ENCODE measurements at places on chromosomes 11 and 22.

- DNase-seq: peak; percentile 42
Measured at GRCh38 chr11:34316347-34317035, 41.3 kb downstream of the ABTB2 start.

GRCh38 chr11:119172513-119172912, 4.0 kb downstream of the NLRX1 start:
- DNase-seq: no peak

DNA sequence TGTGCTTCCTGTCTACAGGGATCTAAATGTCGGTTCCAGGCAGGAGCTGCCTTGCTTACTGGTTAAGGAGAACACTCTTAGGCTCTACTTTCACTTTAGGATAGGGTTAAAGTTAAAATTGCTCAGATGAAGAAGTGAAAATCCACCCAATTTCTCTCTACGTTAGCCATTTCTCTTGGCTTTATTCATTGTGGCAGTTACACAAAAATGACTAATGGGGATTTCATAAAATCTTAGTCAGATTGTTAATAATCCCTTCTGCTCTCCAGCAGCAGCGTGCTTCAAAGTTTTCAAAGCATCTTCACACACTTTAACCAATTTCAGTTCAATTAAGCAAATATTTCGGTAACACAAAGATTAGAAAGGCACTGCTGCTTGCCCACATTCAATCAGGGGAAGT, 58.4 kb upstream of the RCN1 start:
- DNase-seq: no peak

GRCh38 chr22:45285263-45286058, 712 bp downstream of the UPK3A start:
- no peak for DNase-seq

- DNase-seq: no peak
Measured at GRCh38 chr11:83827940-83828554, 541.9 kb upstream of the CCDC90B start.

DNA sequence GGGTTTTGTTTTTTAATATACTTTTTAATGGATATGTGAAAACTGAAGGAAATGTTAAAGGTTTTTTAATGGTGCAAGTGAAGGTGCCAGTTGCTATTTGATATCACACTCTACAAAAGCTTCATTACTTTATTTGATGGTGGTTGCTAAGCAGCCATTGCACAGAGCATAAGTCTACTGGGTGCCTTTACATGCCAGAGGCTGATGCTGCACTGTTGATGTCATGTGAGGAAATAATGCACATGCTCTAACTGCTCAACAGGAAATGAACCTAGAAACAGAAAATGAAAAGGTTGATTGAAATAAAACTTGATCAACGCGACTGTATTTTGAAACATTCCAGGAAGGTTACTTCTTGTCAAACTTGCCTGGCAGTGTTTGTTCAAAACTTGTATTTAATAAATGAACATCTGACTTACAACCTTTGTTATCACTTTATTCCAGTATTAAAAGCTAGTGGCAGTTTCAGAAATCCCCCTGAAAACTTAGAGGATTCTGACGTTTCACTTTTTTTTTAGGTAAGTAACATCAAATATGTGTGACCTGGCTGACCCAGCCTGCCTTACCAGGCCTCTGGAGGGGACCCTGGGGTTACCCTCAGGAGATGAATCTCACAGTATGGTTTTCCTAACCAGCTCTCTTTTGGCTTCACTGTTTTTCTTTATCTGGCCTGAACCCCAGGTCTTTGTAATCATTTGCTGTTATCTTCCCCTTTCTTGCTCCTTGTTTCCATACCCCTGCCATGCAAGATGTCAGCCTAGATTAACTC, 2.4 kb upstream of the ATP5MG start:
- no peak for DNase-seq

GRCh38 chr11:108468478-108468864, 1.1 kb upstream of the C11orf65 start:
- no peak for DNase-seq

DNA sequence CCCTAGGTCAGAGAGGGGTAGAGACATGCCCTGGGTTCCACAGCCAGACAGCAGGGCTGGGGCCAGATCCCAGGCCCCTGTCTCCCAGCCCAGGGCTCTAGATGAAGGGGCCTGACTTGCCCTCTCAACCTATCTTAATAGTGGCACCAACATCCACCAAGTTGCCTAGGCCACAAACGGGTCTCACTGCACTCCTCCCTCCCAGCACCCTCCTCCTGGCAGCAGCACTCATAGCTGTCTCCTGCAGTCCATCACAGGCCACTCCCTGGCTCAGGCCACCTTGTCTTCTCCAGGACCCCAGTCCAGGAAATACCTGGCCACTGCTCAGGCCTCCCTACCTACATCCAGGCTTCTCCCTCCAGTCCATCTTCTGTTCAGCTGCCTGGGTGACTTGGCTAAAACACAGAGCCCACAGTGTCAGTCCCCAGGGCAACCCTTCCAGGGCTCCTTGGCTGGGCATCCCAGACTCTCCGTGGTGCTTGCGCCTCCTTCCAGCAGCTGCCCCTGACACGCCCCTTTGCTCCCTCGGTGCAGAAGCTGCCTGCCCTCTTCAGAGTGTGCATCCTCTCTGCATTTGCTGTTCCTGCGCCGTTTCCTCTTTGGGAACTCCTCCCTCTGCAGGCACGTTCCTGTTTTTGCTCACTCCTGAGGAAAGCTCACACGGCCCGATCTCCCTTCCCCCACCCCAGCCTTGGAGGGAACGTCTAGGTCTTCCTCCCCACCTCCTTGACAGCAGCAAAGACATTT, 40.5 kb downstream of the LRRC32 start:
- peak; percentile 71 for DNase-seq

- DNase-seq: no peak
Measured at GRCh38 chr22:46791201-46791731, 28.8 kb downstream of the TBC1D22A start.

DNA sequence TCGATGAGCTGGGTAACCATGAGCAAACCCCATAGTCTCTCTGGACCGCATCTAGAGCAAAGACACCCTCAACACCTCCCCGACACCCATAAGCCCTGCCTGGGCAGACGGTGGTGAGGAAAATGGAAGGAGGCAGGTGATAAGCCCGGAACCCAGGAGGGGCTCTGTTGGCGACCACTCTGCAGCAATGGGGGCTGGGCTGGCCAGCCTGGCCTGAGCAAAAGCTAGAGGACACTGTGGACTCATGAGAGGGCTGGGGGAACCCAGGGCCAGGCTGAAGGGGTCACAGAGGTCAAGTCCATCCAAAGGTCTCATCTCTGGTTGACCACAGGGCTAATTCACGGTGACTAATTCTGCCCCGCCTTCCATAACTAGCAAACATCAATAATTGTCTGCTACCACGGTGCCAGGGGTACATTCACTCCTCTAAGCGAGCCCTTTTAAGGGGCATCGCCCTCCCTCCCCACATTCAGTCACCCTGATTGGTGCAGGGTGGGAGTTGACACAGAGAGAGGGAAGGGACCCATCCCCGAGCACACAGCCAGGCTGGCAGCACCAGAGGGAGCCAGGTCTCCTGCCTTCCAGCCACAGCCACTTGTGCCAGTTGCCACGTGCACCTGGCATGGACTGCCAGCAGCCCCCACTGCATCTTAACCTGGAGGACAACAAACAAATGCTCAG, 4.0 kb downstream of the PYGM start:
- no peak for DNase-seq

DNA sequence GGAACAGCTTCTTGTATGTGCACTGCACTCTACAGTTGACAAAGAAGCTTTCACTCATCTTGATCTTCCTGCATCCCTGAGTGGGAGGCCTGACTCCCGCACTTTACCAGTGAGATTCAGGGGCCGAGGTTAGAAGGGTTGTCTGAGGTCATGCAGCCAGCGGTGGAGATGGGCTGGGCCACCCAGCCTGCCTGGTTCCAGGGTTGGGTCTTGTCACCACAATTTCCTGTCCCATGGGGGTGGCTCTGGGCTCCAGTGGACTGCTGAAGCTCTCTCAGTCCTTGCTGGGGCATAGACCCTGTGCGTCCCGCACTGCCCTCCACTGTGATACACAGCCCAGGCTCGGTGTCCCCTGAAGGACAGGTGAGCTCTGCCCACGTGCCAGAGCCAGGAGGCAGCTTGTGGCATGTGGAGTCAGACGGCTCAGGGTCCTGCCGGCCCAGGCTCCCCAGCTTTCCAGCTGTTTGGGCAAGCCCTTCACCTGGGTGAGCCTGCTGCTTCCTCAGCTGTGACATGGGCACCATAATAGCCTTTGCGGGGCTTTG, 6.9 kb upstream of the MYO7A start:
- no peak for DNase-seq

- DNase-seq: no peak
Measured at GRCh38 chr22:38222797-38223119, 21.0 kb downstream of the MAFF start.

GRCh38 chr11:57645689-57646085, 4.0 kb downstream of the YPEL4 start:
- no peak for DNase-seq

- peak; percentile 46 for DNase-seq
Measured at GRCh38 chr11:75233754-75234172, 6.8 kb upstream of the TPBGL start.

- DNase-seq: no peak
Measured at GRCh38 chr11:41486424-41486823, 27.0 kb upstream of the LRRC4C start.

- no peak for DNase-seq
Measured at GRCh38 chr11:131234221-131234620, 136.2 kb upstream of the NTM start.

- no peak for DNase-seq
Measured at GRCh38 chr22:28440592-28441390, 238.8 kb downstream of the TTC28 start.

- no peak for DNase-seq
Measured at GRCh38 chr11:17252704-17253103, 23.8 kb upstream of the NUCB2 start.

DNA sequence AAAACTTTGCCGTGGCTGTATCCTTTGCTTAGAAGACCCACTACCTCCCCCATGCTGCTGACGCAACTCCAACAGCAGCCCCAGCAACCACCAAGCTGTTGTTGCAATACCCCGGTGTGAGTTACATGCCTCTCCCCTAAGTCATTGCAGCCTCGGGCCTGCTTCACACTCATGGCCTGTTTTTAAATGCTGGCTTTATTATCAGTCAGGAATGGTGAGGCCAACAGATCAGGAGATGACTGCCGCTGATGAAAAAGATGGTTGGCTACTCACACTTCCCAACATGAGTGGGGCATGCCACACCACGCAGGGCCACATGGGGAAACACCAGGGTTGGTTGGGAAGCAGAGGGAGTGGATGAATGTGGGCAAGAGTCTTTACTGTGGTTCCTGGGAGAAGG, 171.5 kb upstream of the SYT13 start:
- DNase-seq: no peak

- DNase-seq: no peak
Measured at GRCh38 chr22:25881210-25881755, 139.3 kb downstream of the MYO18B start.

DNA sequence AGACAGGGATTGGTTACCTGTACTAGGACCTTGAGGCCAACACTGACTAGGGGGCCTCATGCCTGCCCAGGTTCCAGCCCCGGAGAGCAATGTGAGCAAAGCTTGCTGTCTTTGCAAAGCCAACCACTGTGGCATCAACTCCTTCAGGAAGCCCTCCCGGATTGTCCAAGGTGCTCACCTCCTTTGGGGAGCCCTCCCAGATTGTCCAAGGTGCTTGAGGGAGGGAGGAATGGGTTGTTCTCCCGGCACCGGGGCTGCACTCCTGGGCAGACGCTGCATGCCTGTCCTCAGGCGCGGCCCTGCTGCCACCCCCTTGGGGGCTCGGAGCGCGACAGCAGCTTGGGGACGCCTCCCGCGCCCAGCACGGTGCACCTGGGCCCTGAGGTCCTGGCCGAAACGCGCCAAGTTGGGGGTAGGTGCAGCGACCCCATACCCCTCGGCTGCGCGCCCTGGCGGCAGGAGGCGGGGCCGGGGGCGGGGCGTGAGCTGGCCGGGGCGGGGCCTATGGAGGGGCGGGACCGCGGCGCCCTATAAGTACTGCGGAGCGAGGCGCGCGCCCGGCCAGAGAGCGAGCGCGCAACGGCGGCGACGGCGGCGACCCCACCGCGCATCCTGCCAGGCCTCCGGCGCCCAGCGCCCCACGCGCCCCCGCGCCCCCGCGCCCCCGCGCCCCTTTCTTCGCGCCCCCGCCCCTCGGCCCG, at the start of gene CD81:
Gene CD81, plus strand, starts transcription at position 560 of the 701 bp plus-strand sequence. CDS start 240 bp downstream, outside the sequence.
- peak; percentile 69 for DNase-seq

- no peak for DNase-seq
Measured at GRCh38 chr22:29128891-29129807, 56.3 kb downstream of the KREMEN1 start.

GRCh38 chr22:22074634-22075381, 92.2 kb upstream of the TOP3B start:
- DNase-seq: no peak

DNA sequence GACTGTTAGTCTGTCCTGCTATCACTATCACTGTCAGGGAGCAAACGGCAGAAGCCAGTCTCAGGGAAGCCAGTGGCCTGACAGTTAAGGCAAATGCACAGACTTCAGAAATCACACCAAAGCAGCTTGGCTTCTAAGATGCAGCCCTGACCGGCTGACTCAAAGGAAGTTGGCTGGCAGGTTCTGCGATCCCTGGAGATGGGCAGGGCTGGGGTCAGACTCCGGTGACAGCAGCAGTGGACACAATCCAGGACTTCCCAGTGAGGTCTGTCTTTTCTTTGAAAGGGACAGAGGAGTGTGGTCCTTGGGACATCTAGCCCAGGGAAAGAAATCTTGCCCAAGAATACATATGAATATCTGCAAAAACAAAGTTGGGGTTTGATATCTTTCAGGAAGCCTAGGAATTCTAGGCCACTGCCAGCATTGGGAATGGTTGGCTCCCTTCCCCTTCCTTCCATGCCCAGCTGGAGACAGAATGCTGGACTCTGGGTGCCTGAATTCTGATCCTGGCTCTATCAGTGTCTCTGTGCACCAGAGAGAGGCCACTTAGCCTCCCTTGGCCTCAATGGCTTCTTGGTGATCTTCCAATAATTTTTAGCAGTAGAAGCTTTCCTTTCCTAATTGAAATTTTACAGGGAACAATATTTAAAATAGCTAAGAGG, 108.9 kb downstream of the KIRREL3 start:
- DNase-seq: no peak

DNA sequence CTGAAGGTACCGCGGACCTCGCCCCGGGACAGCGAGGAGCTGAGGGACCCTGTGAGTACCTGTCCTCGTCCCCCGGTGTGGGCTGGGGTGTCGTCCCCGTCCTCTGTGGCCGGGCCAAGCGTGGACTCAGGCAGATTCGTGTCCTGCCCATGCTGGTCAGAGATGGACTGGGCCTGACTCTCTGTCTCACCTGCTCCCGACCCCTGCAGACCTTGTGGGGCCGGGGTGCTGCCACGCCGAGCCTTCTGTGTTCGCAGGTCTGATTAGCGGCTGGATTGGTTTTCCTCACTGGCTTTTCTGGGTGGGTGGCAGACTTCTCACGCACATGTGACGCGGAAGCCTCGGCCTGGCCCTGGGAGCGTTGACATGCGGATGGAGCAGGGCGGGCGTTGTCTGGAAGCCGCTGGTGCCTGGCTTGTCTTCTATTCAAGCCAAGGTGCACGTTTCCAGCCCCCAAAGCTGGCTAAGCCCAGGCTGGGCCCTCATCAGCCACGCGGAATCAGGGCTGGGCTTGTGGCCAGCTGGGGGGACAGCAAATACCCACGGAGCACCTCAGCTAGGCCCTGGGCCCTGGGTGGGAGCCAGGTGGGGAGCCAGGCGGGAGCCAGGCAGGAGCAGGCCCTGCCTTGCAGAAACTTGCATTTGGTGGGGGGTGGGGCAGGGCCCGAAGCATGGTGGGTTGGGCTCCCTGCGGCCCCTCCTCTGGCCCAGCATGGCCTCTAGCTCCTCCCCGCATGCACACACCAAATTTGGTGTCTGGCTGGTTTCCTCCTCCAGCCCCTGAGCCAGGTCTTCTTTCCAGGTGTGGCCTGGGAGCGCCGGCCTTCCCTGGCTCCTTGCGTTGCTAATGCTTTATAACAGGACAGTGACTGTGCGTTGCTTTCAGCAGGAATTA, 7.0 kb downstream of the GRAMD4 start:
- no peak for DNase-seq

- DNase-seq: no peak
Measured at GRCh38 chr11:47050284-47050683, 113.7 kb downstream of the CSTPP1 start.
